Smooth muscle cell of the brain vasculature (primary cell): ENCODE measurements at places on chromosomes 11 and 22.

- DNase-seq = no peak
Measured at GRCh38 chr11:128488471-128488870, 98.9 kb downstream of the ETS1 start.

DNA sequence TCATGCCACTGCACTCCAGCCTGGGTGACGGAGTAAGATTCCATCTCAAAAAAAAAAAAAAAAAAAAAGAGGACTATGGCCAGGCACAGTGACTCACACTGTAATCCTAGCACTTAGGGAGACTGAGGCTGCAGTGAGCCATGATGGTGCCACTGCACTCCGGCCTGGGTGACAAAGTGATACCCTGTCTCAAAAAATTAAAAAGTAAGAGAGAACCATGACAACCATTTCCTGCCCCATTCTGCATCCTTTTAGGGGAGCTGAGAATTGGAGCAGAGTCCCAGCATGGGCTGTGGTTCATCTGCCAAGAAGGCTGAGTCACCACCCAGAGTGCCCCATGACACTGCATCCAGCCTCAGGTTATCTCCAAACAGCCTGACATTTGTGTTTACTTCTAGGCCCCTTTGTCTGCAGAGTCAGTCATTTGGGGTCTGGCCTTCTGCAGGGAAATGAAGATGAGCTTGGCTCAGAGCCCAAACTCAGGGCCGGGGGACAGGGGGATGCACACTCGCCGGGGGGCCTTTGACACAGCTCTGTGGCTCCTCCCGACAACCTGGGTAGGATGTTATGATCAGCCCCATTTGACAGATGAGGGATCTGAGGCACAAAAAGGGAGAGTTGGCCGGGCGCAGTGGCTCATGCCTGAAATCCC, 4.7 kb downstream of the CSDC2 start:
- DNase-seq = no peak

- DNase-seq = no peak
Measured at GRCh38 chr22:46833228-46833627, 70.8 kb downstream of the TBC1D22A start.

DNA sequence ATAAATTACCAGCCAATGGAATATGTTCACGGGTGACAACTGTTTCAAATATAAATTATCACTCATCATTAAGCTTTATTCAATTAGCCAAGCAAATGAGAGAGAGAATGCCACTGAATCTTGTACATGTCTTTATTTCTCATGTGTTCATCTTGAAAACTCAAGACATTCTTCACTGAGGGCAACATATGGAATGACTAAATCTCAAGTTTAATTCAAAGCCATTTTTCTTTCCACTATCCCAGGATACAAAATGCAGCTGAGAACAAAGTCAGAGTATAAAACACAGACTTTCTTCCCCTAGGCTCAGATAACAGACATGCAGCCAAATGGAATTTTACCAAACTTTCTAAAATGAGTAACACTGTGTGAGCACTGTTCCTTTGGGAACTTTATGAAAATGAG, 12.1 kb upstream of the BBOX1 start:
- DNase-seq = no peak

- no peak for DNase-seq
Measured at GRCh38 chr11:113805640-113806039, 26.0 kb downstream of the CLDN25 start.

DNA sequence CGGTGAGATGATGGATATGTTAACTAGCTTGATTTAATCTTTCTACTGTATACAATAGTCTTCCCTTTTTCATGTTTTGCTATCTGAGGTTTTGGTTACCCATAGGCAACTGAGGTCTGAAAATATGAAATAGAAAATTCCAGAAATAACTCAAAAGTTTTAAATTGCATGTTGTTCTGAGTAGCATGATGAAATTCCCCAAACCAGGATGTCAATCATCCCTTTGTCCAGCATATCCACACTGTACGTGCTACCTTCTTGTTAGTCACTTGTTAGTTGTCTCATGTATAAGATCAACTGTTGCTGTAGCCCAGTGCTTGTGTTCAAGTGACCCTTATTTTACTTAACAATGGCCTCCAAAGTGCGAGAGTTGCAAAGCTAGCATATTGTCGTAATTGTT, 21.2 kb upstream of the OR10W1 start:
- no peak for DNase-seq

GRCh38 chr11:24560324-24560723, 63.5 kb downstream of the LUZP2 start:
- no peak for DNase-seq

- DNase-seq = no peak
Measured at GRCh38 chr22:21570398-21570797, 2.9 kb downstream of the UBE2L3 start.

- DNase-seq = no peak
Measured at GRCh38 chr11:57301711-57302423, 22.9 kb downstream of the TNKS1BP1 start.

DNA sequence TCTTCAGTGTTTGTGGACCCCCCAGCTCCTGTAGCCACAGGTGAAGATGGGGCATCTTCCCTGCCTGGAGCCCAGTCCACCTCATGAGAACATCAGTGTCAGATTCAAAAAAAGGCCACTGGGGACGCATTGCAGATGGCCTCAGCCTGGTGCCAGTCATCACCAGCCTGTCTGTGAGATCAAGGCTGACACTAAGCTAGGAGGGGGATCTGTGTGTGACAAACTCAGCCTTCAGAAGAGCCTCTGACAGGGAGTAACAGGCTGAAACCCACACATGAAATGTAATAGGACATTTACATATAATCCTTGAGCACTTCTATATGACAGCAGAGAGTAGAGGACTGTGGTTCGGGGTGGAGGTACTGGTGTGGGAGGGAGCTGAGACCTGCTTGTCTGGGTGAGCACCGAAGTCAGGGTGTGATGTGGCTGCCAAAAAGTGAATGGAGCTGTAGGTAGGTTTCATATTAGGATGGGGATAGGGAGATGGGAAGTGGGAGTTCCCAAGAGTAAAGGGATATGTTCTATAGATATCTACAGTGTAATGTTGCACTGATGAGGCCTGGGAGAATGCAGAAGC, 20.5 kb upstream of the CCDC134 start:
- DNase-seq = no peak

DNA sequence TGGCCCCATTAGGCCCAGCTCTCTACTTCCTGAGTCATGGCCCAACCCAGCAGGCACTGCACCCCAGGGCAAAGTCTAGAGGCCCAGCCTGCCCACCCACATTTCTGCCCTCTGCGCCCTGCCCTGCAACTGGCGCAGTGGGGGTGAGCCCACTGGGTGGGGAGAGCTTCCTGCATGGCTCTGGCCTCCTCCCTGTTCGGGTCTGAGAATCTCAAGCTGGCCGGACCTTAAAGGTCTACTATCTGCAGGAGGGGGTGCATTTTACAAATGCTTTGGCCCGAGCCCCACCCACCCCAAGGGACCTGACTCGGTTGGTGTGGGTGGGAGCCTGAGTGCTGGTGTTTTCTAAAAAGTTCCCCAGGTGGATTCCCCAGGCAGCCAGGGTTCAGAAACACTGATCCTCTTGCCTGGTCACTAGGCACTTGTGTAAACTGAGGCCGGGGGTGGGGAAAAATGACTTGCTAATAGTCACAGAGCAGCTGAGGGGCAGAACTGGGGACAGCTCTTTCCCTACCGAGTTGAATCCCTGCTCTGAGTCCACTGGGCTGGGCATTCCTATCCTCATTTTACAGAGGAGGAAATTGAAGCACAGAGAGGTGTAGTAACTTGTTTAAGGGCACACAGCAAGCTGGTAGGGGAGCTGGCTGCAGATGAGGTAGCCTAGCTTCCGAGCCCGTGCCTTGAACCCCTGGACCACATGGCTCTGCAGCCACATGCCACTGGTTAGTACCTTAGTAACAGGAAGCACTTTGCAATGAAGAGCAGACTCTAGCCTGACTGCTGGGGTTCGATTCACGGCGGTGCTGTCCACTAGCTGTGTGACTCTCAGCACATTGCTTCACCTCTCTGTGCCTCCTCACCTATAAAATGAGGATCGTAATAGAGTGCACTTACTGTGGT, 36.3 kb downstream of the CD82 start:
- no peak for DNase-seq

- DNase-seq = no peak
Measured at GRCh38 chr11:61163714-61164605, 2.7 kb upstream of the VPS37C start.

DNA sequence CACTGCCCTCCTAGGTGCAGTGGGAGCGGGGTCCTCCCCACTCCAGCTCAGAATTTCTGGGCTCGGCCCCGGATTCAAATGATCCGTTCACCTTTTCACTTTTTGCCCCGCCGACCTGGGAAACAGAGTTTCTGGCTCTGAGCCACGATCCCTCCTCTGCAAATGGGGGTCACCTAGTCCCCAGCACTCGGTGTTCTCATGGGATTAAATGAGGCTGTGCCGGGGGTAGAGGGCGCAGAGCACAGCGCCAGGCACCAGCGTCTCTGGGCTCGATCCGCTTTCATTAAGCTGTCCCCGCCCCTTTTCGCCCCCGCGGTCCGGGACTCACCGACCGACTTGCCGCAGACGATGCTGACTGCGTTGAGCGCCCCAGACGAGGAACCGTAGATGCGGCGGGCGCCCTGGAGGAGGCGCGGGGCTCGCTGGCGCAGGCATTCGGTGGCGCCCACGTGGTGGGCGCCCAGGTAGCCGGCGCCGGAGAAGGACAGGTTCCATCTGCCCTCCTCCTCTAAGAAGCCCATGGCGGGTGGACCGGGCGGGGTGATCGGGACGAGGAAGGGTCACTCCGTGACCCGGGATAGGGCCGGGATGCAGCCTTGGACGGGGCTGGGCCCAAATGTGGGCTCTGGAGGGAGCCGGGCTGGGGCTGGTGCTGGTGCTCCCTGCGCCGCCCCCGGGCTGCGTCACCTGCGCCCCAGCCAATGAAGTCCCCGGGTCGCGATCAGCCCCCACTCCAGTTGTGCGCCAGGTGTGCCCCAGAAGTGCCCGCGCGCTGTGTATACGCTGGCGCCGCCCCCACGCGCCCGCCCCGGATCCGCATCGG, at the start of gene PNPLA5:
Gene PNPLA5, minus strand, starts transcription at position 654 of the 823 bp plus-strand sequence. Its CDS starts 133 bp downstream, at position 521.
- DNase-seq = no peak

GRCh38 chr11:76524919-76525318, 80.1 kb downstream of the EMSY start:
- DNase-seq = no peak
